GDM1 (cell line): ENCODE measurements at places on chromosomes 4 and X.

DNA sequence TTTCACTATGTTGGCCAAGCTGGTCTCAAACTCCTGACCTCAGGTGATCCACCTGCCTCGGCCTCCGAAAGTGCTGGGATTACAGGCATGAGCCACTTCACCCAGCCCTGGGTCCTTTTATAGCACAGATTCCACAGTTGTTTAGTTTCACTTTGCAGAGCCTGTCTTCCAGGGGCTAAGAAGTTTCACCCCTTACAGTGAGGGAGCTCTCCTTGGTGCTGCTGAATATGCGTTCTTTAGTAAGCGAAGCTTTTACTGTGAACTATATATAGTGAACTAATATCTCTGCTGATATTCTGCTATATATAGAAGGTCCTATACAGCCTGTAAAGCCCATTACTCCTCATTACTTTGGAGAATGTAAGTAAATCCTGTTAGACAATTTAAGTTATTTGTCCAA, 4.2 kb downstream of the TCEAL6 start:
- DNase-seq, result no peak

DNA sequence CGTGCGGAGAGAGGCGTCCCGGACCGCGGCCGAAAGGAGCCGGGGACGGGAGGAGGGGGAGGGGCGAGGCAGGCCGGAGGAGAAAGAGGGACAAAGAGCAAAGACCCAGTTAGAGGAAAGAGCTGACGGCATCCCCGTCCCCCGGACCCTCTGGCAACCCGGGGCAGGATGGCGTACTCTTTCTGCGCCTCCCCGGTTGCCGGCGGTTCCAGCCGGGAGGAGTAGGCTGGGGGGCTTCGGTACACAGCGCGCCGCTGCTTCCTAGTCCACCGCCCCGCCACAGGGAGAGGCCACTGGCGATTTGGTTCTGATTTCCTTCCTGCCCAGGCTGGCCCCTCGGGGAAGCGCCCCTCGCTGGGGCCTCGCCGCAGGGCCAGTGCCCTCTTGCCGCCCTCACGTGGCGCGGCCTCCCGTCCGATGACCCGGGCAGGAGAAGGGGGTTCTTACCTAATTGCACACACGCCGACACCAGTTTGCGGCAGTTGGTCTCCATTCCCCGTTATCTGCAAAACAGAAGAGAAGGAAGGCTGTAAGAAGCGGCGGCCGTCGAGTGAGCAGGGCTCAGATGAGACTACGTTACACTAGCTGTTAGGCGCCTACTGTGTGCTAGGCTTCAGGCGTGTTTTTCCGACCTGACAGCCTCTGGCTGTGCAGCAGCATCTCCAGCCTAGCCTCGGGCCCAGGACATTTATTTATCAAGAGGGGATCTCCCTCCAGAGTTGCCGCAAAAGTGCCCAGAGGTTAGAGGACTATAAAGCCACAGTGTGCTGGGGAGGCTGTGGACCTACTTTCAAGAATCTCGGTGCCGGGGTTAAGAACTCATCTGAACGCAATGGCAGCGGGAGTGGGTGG, 9.9 kb upstream of the PITX2 start:
- no peak for DNase-seq

GRCh38 chr4:105194328-105195231, 47.9 kb downstream of the TET2 start:
- no peak for DNase-seq

DNA sequence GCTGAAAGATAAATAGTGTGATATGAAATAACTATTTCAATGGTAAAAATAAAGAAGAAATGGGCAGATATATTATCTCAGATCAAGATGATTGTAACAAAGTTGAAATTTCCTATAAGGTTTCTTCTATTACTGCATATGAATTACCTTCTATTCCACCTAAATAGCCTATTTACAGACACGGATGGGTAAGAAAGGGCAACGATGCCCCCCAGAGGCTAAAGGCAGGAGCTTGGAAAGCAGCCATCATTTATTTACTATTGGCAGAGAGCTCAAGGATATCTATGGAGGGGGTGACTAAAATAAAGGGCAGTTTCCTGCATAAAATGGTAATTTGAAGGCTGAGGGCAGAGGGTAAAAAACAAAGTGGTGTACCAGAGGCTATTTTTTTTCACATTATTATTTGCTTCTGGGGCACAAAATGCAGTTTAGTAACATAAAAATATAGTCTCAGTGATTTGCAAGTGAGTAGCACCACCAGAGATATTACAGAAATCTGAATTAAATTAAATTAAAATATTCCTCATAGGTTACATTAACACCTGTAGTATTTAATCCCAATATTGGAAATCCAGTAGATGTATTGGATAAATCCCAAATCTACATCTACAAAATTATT, 123.1 kb downstream of the BTC start:
- peak; percentile 35 for DNase-seq

GRCh38 chr4:76311896-76312331, 5.4 kb downstream of the STBD1 start:
- DNase-seq, result no peak

DNA sequence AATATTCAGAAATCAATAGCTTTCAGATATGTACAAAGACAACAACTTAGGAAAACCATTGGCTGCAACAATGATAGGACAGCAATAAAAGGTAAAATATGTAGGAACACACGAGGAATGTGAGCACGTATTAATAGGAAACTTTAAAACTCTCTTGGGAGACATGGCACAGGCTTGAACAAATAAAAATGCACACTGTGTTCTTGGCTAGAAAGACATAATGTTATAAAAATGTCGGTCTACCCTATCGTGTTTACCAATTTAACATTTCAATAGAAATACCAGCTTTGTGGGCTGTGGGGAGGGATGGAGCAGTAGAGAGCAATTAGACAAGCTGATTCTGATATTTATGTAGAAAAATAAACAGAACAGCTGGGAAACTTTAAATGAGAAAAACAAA, 69.0 kb upstream of the FAM9B start:
- no peak for DNase-seq

GRCh38 chrX:129791336-129791735, 11.6 kb downstream of the SASH3 start:
- DNase-seq, result no peak

DNA sequence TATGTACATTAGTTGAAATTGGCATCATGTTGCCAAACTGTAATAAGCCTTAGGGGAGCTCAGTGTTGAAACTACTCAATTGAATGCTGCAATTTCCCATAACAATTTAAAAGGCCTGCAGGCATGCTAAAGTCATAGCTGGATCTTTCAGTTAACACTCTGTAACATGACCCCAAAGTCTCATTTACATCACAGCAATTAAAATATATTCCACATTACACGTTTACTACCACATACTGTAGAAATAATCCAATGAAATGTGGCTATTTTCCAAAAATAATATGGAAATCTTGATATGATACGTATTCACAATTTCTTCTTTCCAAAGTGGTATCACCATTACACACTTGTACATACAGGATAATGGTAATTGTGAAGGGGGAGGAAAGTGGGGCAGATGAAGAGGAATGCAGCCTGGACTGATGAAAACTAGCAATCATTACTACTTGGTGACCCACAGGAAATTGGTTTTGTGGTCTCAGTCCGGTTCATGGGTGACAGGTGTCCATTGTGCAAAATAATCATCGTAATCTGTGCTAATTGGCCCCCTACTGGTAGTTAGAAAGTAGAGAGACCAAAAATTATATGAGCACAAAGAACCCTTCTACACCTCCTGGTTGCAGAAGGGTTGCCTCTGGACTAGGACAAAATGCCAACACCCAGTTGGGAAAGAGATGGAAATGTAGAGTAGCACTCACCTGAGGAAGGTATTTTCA, 63.7 kb downstream of the TENM3 start:
- no peak for DNase-seq

DNA sequence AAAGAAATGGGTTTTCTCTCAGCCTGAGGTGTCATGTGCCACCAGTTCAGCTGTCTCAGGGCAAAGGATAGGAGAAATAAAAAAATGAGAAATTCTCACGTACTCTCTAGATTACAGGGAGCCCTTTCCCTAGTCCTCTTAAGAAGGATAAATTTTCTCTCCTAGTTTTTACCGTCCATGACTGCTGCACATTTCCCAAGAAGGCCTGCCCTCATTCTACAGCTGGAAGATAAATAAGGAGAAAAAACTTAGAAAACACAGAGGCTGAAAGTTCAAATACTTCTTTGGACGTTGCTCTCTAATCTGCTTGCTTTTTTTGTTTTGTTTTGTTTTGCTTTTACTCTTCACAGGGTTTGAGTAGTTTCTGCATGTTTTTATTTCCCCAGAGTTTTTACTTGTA, 211.9 kb downstream of the DCAF12L2 start:
- no peak for DNase-seq

DNA sequence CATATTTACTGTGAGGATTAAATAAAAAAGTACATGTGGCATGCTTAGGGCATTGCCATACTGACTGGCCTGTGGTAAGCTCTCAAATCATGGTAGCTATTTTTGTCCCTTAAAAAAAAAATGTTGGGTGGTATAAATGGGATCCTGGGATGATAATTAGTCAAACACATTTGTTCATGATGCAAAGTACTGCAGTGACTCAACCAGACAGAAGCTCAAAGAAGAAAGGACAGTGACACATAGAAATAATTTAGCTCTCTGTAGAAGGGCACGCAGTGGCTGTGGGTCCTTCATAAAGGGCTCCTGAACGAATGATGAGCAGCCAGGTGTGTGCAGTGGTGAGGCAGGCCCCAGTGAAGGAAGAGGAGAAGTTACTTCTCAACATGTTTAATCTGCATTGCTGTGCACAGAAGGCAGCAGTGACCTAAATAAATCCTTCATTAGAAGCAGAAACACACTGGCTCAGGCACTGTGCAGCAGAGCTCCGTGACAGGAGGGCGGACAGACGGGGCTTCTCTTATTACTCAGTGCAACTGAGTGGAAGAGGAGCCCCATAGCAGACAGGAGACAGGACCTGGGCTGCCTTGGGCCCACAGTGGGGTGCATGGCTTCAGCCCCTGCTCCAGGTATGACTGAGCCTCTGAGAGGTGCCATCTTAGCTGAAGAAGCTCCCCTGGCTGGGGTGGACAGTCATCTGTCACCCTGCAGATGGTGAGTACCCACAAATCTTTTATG, 20.3 kb downstream of the HS3ST1 start:
- no peak for DNase-seq

DNA sequence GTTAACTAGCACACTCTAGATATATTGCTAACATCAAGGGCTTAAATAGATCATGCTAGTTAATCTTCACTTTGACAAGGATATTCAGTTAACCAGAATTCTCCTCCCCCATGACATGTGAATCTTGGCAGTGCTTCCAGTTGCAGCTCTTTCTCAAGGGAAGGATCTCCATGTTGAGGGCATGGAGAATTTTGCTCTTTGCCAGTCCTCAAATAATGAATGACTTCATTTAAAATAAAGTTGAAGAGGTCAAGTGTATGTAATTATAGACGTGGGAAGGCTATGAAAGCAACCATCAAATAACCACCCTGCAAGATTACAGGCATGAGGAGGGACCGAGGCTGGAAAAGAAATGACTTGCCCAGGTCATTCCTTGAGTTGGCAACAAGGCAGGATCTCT, 87.3 kb upstream of the CPEB2 start:
- DNase-seq, result no peak

- DNase-seq, result no peak
Measured at GRCh38 chr4:94403751-94404150, 48.0 kb upstream of the PDLIM5 start.

- no peak for DNase-seq
Measured at GRCh38 chrX:16975233-16975632, 28.8 kb downstream of the REPS2 start.

DNA sequence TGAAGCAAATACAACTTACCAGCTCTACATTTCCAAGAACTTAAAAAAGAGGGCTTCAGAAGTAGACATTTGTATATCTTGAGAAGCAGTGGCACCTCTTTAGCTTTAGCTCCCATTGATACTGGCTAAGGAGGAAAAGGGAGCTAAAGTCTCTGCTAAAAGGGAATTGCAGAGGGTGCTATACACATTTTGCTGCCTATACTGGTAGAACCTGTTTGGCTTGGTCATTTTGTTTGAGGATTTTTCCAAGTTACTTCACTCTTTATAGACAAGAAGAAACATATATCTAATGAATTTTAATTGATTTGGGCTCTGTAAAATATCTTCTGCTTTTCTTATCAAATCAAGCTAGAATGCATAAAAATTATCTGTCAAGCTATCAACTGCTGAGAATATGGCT, 11.8 kb downstream of the PAPSS1 start:
- DNase-seq, result no peak

DNA sequence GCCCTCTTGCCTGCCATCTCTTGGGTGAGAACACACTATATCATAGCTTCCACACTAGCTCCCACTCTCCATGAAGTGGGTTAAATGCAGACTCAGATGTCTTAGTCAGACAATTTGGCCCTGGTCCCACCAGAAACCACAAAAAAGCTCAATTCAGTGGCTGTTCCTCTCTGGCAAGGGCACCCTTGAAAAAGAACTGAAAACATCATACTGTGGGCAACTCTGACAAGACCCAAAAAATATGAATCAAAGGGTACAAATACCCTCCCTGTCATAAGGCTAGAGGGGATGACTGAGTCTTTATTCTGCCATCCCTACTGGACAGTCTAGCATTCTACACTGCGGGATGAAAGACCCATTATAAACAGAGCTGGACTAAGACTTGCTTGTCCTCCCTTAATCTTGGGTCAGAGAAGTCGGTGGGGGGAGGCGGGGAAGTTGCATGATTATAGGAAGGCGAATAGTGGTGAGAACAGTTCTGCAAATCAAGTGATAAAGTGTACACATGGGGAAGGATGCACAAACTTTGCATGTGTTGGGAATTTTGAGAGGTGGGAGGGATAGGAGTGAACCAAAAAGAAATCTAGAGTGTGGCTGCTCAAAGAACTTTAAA, 172.1 kb downstream of the OPHN1 start:
- no peak for DNase-seq

- DNase-seq, result peak; percentile 56
Measured at GRCh38 chr4:75512386-75513211, 1.6 kb downstream of the RCHY1 start.

GRCh38 chr4:24927049-24927448, 14.2 kb upstream of the CCDC149 start:
- no peak for DNase-seq

DNA sequence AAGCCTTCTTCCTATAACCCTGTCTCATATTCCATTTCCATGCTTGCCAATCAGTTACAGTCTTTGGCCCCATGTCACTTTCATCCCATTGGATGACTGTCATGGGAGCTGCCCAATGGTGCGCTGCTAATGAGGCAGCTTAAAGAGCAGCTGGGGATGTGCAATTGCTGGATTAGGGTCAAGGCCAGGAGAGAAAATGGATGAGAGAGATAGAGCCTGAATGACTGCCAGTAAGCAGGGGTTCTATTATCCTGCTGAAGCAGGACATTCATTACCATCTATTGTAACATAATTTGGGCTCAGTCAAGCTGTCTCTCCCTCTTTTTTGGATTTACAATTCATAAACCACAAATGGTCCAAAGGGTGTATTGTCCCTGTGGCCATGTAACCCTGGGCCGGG, 909.0 kb downstream of the CENPC start:
- no peak for DNase-seq

- DNase-seq, result no peak
Measured at GRCh38 chrX:2177541-2177940, 323.2 kb downstream of the DHRSX start.

GRCh38 chr4:121484633-121485032, 103.8 kb upstream of the QRFPR start:
- DNase-seq, result peak; percentile 1
